ENCODE measurements at places on chromosomes 11 and 22.
A peak's percentile ranks its signal among the peaks of the same experiment; 100 is the strongest.

- DNase-seq: peak; percentile 92
Observed at GRCh38 chr11:12377824-12378593, 638 bp downstream of the PARVA start.

DNA sequence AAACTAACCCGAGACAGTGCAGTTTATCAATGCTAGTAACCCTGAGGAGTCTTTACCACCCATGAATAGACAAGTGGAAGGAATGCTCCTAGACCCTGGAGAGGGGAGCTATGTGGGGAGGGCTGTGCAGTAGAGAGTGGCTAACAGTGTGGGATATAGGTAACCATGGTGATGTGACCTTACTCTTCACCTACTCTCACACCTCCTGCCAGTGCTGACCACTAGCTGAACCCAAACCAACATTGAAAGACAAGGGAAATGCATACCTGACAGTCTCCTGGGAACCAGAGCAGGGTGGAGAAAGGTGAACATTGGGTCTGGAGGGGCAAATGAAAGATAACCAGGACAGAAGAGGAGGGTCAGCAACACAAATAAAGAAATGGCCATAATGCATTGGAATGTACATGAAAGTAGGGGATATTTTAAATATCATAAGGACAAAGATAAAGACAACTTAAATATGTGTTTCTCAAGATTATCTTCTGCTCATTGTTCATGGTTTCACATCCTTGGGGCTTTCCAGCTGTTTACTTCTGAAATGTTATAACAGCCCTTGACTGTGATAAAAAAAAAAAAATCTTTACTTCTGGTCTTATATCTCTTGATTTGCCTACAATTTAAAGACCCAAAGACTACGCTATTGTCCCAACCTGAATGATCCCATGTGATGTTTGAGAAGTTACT lies 983.3 kb upstream of the TENM4 start:
- no peak for DNase-seq

DNA sequence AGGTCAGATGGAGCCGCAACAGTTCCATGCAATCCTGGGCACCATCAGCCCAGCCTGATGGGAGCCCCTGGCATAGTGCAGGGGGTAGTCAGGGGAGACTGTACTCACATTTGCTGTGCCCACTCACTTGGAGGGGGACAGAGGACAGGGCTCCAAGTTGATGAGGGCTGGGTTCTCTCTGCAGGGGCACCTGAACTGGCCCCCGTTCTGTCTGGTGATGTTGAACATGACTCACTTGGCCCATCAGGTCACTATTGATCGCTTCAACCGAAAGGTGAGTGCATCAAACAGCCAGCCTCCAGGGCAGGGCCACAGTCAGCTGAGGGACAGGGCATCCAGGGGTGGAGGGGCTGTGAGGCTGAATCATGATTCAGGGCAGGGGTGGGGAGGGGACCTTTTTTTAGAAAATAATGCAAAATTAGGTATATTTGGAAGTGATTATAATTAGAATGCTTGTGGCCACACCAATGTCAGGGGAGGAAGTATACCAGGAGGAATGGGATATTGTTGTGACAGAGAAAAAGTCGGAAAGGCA lies 66.4 kb downstream of the OTOG start:
- no peak for DNase-seq

GRCh38 chr11:56819916-56820315 lies 71.4 kb upstream of the OR9G4 start:
- no peak for DNase-seq

GRCh38 chr11:83060965-83061364 lies 10.7 kb downstream of the RAB30 start:
- DNase-seq: no peak

DNA sequence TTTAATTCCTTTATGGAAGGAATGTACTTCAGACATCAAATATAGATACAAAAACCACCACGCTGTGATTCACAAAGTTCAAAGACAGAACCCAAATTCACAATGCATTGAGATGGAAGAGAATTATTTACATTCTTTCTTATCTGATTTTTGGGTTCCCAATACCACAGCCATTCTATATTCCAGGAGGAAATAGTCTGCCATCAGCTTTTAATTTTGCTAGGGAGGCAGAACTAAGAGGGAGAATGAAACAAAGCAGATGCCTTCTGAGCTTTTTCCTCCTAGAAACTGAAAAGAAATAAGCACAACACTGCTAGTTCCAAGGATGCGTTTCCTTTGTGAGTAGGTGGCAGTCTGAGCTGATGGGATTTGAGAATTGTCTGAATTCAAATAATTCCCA lies 283.0 kb upstream of the NARS2 start:
- DNase-seq: no peak

GRCh38 chr22:47206666-47207218 lies 444.3 kb downstream of the TBC1D22A start:
- DNase-seq: no peak

- no peak for DNase-seq
Observed at GRCh38 chr11:34395916-34396550, 38.2 kb upstream of the ABTB2 start.

GRCh38 chr11:81570669-81571068 lies 1163.0 kb downstream of the FAM181B start:
- no peak for DNase-seq

- no peak for DNase-seq
Observed at GRCh38 chr11:95892892-95893570, 30.9 kb downstream of the MTMR2 start.

DNA sequence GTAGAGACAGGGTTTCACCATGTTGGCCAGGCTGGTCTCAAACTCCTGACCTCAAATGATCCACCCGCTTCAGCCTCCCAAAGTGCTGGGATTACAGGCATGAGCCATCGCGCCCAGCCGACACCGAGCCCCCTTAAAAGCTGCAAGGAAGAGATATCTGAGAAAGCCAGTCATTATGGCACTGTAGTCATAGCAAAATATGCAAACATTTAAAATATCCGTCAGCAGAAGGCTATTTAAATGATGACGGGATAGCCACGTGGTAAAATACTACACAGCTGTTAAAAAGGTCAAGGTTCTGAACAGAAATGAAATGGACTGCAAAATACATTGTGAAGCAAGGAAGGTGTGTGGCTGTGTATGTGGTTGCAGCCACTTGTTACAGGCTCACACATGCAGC lies 6.4 kb upstream of the CCDC88B start:
- no peak for DNase-seq

GRCh38 chr22:26689513-26690301 lies 32.3 kb downstream of the MIAT start:
- DNase-seq: no peak

DNA sequence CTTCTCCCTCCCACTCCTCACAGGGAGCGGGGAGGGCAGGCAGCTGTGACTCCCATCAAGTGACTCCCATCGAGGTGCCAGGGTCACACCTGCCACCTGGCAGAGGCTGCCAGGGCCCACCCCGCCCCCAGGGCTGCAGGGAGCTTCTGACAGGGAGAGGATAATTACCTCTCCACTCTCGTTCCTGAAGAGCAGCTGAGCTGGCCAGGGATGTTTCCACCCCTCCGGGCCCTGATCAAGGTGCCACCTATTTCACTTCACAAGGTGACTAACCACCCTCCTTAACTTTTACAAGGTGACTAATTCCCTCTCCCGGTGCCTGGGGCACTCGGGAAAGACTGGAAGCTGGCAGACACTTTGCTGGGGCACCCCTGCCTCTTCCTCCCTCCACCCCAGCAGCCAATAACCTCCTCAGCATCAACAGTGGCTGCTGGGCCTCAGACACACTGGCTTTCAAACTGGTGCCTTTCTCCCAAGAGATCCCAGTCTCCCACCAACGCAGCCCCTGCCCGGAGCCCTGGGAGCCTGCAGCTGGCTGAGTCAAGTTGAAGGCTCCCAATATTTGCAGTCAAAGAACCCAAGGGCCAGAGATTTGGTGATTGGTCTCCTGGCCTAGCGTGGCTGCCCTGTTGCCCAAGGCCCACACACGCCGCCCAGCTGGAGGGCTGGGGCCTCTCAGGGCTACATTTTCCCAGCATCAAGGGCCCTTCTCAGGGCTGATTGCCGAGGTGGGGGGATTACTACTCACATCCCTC lies 22.0 kb upstream of the MYRF start:
- DNase-seq: peak; percentile 78

DNA sequence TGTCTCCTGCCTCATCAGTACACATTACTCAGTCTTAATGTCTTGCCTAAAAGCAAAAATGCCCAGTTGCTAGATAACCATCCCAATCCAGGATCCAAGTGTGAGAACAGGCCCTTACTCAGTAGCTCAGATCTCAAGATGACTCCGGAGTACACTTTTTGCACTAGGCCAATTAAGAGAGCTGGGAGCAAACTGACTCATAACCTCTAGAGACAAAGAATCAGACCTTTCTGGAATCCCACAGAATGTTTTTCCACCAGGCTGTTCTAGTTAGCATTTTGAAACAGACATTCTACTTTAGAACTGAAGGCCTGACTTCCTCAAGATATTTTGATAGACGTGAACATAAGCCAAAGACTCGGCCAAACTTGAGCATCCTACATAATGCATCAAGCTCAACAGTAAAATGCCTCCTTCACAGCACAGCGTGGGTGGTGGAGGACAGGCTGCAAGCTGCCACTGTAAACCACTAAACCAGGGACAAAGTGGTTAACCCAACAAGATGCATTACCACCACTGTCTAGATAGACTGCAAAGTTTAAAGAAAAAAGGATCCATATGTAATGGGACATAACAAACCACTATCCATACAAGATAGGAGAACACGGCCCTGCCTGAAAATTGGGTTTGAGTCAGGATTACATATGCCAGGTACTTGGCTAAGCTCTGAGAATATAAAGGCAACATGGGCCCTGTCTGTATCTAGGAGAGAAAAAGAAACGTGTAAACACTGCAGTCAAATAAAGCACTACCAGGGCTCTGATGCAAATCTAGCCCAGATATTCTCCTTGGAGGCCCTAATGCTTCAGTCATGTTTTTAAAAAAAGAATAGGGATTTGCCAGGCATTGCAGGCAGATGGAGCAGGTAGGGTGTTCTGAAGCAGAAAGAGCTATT lies 48.3 kb downstream of the MYH9 start:
- no peak for DNase-seq

DNA sequence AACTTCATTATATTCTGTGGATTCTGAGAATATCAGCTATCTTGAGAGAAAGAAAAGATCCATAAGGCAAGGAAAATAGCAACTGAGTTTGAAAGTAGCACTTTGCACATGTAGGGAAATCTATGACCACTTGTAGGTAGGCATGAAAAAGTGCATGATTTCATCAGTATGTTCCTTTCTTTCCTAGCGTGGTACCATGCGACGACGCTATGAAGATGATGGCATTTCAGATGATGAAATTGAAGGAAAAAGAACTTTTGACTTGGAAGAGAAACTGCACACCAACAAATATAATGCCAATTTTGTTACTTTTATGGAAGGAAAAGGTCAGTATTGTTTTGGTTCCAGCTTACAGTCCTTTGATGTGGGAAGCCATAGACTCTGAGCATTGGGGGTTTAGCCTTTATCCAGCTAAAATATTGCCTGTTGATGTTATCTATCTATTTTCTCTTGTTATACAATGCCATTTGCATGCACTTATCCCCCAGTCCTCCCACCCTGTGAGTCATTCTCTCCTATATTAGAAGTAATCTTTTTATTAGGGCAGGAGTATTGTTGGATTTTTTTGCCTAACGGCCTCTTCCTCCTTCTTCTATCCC lies 60.9 kb downstream of the KDM2A start:
- no peak for DNase-seq

DNA sequence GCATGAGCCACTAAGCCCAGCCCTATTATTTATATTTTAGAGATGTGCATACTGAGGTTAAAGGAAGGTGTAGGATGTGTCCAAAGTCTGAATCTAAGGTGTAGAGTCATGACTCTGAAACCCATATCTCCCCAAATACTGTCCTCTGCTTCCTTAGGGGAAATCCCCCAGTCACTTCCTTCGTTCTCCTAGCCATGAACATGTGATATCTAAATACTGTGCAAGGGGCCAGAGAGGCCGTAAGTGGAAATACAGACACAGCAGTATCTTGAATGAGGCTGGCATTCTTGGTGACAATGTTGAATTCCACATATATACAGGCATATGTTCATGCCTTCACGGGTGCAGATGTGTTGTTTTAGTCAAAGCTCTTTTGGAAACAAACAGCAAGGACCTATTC lies 21.3 kb upstream of the PATZ1 start:
- no peak for DNase-seq

DNA sequence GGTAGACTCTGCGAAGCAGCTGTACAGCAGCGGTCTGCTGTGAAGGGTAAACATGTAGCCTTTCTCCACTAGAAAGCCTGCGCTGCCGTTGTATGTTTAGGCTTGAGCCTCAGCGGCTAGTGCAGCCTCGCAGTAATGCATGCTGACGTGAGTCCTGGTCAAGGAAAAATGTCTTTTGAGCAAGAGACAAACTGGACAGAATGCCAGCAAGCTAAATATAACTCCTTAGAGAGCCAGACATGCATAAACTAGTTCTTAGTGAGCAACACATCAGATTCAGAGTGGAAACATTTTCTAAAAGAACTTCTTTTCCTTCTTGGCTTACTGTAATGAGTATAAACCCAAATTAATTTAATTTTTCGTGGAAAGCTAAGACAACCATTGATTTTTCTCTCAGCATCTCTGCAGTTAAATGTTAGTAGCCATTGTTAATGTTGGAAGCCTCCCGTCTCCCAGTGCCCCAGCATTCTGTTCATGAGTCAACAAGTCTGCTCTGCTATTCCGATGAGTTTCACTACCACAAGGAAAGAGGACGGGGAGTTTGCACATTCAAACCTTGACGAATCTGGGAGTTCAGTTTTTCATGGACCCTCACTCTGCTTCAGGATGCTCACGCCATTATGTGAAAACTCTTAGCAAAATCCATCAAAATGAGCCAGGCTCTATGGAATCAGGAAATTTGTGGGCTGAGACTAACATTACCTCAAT lies 51.4 kb downstream of the JAM3 start:
- DNase-seq: no peak

DNA sequence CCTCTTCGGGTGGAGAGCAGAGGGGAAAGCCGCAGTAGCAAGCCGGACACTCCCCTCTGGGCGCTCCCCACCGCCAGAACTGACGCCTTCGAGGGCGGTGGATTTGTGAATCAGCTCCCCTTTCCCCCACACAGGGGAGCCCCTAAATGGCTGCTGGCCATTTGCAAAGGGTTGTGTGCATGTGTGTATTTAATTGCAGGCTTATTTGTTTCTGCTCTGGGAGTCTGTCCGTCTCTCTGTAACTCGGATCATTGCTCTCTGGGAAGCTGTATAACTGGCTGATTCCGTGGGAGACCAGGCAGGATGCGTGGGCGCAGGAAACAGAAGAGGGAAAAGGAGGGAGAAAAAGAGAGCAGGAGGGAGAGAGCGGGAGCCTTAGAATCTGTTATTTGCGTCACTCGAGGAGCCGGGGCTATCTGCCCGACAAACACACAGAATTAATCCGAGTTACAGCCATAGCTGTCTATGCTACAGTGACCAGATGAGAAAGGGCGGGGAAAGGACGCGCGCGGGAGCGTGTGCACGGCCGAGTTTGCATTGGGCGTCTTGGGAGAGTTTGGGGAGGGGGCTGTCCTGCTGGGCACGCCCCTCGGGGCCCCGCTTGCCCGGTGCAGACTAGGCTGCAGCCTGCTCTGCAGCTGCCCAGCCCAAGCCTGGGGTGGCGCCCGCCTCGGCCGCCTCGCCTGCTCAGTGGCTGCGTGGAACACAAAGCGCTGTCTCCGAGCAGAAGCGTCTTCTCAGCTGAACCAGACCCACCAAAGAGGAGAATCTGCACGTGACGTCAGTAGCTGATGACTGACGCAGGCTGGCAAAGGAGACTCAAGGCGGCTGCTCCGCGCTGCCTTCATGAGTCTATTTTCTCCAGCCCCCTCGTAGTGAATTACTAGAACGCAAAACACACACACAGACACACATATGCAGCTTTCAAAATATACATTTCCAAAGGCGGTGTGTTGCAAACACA lies 105.3 kb upstream of the HSD17B12 start:
- DNase-seq: peak; percentile 84
